ENCODE measurements at places on chromosomes 12 and 14. TPM values are rescaled to one million over a fixed set of nuclear protein-coding genes. Genes with fewer than 3 reads are reported as not detected.

- H3K4me1 ChIP-seq, result no peaks in the 10 kb centered on the region
- no peak overlapping the region for H3K4me3 ChIP-seq
- no peak for DNase-seq
- no peaks in the 10 kb centered on the region for H3K36me3 ChIP-seq
- H3K27ac ChIP-seq, result no peak overlapping the region
Observed at GRCh38 chr12:10615532-10615931, 2.1 kb upstream of the MAGOHB start.

GRCh38 chr12:79194595-79194994 is 330.0 kb downstream of the SYT1 start:
- H3K4me1 ChIP-seq, result no peaks in the 10 kb centered on the region
- H3K36me3 ChIP-seq, result no peaks in the 10 kb centered on the region
- no peak overlapping the region for H3K4me3 ChIP-seq
- no peak overlapping the region for H3K27ac ChIP-seq
- no peak for DNase-seq

DNA sequence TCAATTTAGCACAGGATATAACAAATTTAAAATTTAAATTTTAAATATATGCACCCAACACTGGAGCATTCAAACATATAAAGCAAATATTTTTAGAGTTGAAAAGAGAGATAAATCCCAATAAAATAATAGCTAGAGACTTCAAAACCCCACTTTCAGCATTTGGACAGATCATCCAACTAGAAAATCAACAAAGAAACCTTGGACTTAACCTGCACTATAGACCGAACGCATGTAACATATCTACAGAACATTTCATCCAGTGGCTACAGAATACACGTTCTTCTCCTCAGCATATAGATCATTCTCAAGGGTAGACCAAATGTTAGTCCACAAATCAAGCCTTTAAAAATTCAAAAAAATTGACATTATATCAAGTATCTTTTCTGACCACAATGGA is 64.0 kb downstream of the SPTSSA start:
- no peak overlapping the region for H3K27ac ChIP-seq
- no peaks in the 10 kb centered on the region for H3K36me3 ChIP-seq
- H3K27me3 ChIP-seq, result no peaks in the 10 kb centered on the region
- no peak overlapping the region for H3K4me3 ChIP-seq
- H3K4me1 ChIP-seq, result no peaks in the 10 kb centered on the region

- no peak overlapping the region for H3K4me3 ChIP-seq
- peaks cover 2% of the 10 kb centered on the region for H3K36me3 ChIP-seq
- no peaks in the 10 kb centered on the region for H3K4me1 ChIP-seq
- no peak for DNase-seq
- H3K27me3 ChIP-seq, result no peaks in the 10 kb centered on the region
- H3K27ac ChIP-seq, result no peak overlapping the region
Observed at GRCh38 chr14:35254736-35255135, 37.4 kb upstream of the PSMA6 start.

The TNS2 gene
- total RNA-seq, result 198 TPM

DNA sequence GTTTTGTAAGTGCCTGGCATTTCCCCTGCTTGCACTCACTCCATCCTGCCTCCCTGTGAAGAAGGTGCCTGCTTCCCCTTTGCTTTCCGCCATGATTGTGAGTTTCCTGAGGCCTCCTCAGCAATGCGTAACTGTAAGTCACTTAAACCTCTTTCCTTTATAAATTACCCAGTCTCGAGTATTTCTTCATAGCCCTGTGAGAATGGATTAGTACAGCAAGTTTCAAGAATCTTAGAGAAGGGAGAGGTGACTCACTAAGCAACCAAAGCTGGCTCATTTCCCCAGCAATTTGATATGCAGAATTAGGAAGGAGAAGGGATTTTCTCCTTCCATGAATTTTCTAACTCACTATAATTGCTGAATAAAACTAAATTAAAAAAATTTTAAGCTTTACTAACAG is 251.0 kb upstream of the FOXG1 start:
- H3K36me3 ChIP-seq, result no peaks in the 10 kb centered on the region
- H3K4me3 ChIP-seq, result no peak overlapping the region
- H3K27ac ChIP-seq, result no peak overlapping the region
- no peaks in the 10 kb centered on the region for H3K27me3 ChIP-seq
- H3K4me1 ChIP-seq, result peaks cover 1% of the 10 kb centered on the region

GRCh38 chr12:103994235-103994634 is 28.6 kb downstream of the TDG start:
- no peaks in the 10 kb centered on the region for H3K27me3 ChIP-seq
- H3K36me3 ChIP-seq, result no peaks in the 10 kb centered on the region
- no peaks in the 10 kb centered on the region for H3K4me1 ChIP-seq
- H3K4me3 ChIP-seq, result no peak overlapping the region

- H3K27ac ChIP-seq, result no peak within 1 kb of the TSS
- no peak within 1 kb of the TSS for H3K4me3 ChIP-seq
- no peak for DNase-seq
- no peaks in the 10 kb centered on the region for H3K36me3 ChIP-seq
- H3K27me3 ChIP-seq, result no peaks in the 10 kb centered on the region
Observed at GRCh38 chr12:86256163-86256562, at the start of gene MGAT4C. Gene MGAT4C, minus strand, starts transcription at chr12:86256391.

DNA sequence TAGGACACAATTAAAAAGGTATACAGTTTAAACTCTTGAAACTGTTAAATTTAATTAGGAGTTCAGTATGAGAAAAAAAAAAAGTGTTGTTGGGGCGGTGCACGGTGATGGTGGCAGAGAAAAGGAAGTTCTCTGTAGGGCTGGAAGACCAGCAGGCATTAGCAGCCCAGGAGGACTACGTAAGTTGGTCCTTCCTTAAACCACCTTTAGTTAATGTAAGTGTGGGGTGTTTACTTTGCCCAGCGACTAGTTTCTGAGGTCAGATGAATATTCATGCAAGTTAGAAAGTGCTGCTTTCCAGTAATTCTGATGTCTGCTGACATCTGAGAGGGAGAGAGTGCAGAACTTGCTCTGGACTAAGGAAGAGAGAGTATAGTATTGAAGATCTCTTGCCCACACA is 54.9 kb downstream of the NKX2-1 start:
- no peaks in the 10 kb centered on the region for H3K4me1 ChIP-seq
- no peaks in the 10 kb centered on the region for H3K36me3 ChIP-seq
- no peak for DNase-seq
- no peak overlapping the region for H3K27ac ChIP-seq
- no peaks in the 10 kb centered on the region for H3K27me3 ChIP-seq

The RD3L gene
- not detected for total RNA-seq

The LMNTD1 gene
- not detected for total RNA-seq

GRCh38 chr14:68099495-68100045 is 280.0 kb downstream of the RAD51B start:
- H3K27ac ChIP-seq, result peak overlapping the region; percentile 25
- no peaks in the 10 kb centered on the region for H3K36me3 ChIP-seq
- H3K4me3 ChIP-seq, result no peak overlapping the region
- H3K27me3 ChIP-seq, result no peaks in the 10 kb centered on the region
- no peak for DNase-seq

DNA sequence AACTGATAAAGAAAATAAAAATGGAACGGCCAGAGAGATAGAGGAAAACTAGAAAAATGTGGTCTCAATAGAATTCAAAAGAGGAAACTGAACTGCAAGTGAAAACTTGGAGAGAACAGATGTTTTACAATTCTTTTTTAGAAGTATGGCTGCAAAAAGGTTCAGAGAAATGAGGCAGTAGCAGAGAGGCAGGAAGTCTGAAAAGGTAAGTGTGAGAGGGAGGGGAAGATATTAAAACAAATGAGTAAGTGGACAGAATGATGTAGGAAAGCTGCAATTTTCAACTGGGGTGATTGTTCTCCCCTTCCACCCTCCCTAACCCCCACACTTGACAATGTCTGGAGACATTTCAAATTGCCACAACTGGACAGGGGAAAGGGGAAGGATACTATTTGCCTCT is 12.9 kb downstream of the BTBD7 start:
- no peak for DNase-seq
- H3K27me3 ChIP-seq, result no peaks in the 10 kb centered on the region
- H3K4me3 ChIP-seq, result no peak overlapping the region

DNA sequence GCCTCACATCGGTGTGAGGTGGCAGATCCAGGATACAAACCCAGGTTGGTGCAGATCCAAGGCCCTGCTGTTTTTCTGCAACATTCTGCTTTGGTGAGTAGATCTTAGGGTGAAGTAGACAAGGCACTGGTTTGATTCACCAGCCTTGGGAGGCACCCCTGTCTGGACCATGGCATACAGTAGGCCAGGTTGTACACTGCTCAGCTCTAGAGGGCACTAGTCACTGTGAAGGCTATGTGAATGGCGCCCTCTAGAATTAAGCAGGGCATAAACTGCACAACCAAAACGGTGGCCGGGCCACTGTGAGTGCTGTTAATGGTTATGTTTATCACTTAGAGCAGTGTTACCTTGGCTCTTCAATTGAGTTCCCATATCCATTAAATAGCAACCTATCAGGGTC is 280.6 kb upstream of the PWP1 start:
- H3K27me3 ChIP-seq, result no peaks in the 10 kb centered on the region
- H3K27ac ChIP-seq, result no peak overlapping the region
- H3K4me3 ChIP-seq, result no peak overlapping the region
- H3K36me3 ChIP-seq, result no peaks in the 10 kb centered on the region
- no peaks in the 10 kb centered on the region for H3K4me1 ChIP-seq
- no peak for DNase-seq

Data from aorta (tissue), 5 donors.